ENCODE measurements at places on chromosomes 7 and 10.
A peak's percentile ranks its signal among the peaks of the same experiment; 100 is the strongest.

DNA sequence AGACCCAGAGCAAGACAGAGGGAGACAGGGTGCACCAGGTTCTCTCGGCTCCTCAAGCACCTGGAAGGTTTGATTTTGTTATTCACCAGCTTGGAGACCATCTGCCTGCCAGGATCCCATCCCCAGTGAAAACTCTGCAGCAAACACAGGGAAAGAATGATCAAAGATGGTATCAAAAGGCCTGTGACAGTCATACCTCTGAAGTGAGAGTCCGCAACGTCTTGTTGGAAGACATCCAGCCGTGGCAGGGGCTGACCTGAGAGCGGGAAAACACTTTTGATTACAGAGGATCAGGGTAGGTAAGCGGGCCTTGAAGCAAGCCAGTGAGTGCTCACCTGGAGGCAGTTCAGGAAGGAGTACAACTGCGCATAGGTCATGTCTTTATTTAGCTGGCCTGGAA, 142.3 kb downstream of the ANLN start:
- no peak for DNase-seq

DNA sequence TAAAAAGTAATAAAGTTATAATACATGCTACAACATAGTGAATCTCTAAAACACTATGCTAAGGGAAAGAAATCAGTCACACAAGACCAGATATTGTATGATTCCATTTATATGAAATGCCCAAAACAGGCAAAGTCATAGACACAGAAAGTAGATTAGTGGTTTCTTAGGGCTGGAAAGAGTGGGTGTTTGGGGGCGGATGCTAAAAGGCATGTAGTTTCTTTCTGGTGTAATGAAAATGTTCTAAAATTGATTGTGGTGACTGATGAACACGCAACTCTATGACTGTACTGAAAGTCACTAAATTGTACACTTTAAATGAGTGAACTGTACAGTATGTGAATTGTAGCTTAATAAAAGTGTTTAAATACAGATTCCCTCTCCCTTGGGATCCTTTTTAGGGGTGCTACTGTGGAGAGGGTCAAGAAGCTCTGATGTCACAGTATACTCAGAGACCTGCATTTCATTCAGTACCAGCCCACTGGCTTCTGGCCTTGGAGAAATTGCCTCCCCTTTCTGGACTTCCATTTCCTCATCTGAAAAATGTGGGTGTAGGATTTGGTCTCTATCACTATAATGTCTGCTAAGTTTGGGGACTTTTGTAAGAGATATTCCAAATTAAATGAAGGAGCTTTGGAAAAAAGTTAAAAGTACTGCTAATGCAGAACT, 46.4 kb downstream of the AOAH start:
- peak; percentile 34 for DNase-seq

- DNase-seq: no peak
These were observed 48.7 kb downstream of the ANK3 start for GRCh38 chr10:60340973-60341372.

DNA sequence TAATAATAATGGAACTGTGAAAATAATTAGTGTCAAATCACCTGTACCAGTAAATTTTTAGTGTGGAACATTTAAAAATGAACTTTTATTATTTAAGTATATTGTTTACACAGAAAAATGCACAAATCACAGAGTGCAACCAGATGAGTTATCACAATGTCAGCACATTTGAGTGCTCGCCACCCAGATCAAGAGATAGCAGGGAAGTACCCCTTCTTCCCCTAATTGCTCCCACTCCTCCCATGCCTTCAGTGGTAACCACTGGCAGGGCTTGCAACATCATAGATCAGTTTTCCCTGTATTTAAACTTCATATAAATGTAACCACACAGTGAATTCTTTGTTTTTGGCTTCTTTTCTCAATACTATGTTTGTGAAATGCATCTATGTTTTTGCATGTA, 7.8 kb upstream of the GPR141 start:
- no peak for DNase-seq

DNA sequence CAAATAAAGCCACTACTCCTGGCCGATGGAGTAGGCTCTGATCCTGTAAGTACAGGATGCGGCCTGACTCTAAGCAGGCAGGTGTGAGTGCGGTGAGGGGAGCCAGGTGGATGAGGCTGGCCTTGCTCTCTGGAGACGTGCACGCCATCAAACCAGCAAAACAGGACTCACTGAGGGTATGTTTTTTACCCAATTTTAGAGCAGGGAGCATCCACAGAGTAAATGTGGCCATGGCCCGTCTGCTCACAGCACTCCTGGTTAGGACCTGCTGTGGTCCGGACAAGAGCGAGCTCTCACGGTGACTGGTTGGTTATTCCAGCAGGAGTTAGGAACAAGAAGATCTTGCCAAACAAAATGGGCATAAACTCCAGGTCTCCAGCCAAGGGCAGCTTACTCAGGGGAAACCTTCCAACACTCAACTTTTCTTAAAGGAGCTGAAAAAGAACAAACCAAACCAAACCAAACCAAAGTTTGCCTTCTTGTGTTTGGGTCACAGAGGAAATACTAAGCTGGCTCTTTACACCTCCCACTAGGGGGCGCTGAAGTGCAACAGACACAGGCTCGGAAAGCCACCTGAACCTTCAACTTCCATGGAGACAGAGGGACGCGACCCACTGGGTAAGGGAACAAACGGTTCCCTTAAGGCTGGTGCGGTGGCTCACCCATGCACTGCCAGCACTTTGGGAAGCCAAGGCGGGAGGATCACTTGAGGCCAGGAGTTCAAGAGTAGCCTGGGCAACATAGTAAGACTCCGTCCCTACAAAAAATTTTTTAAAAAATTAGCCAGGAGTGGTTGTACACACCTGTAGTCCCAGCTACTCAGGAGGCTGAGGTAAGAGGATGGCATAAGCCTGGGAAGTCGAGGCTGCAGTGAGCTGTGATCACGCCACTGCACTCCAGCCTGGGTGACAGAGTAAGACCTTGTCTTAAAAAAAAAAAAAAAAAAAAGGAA, 122.4 kb downstream of the CLEC2L start:
- DNase-seq: peak; percentile 67

DNA sequence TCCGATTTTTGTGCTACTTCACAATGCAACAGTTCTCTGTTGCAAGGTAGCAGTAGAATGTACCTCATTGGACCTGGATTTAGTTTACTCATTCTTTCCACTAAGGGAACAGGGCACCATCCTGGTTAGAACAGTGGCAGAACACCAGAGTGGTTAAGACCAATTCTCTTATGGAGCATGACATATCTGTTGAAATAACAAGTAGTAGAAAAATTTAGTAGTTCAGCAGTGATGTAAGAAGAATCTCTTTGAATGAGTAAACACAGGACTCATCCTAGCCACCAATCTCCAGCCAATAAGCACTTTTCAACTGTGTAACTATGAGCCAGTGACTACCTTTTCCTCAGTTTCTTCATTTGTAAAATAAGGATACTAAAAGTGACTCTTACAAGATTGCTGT, 2.4 kb downstream of the ANKRD22 start:
- no peak for DNase-seq

GRCh38 chr7:43876976-43877745, 7.8 kb upstream of the MRPS24 start:
- DNase-seq: no peak

- no peak for DNase-seq
These were observed 301.3 kb downstream of the HGF start for GRCh38 chr7:81468526-81468925.

GRCh38 chr10:132142396-132143161, 44.2 kb upstream of the DPYSL4 start:
- DNase-seq: peak; percentile 22

DNA sequence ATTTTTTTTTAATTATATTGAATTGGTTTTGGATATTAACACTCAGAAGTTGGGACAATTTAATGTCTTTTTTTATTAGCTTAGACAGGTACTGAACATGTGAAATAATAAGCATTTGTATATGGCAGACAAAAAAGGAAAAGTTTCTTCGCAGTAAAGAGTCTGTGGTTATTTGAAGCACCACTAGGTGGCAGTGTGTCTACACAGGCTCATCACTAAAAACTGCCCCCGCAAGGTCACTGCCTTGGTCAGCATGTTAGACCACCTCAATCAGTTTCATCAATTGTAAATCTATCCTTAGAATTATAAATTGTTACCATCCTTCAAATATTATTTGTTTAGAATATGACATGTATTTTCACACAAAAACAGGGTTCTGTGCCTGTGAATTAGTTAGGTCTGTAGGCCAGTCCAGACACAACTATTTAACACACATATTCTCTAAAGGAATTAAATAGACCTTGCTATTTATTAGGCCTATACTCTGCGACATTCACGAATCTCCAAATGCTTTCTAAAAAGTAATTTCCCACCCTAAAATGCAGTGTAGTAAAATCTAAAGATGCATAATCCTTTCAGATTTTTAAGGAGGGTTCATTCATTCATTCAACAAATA, 17.0 kb downstream of the PNLIPRP3 start:
- no peak for DNase-seq

DNA sequence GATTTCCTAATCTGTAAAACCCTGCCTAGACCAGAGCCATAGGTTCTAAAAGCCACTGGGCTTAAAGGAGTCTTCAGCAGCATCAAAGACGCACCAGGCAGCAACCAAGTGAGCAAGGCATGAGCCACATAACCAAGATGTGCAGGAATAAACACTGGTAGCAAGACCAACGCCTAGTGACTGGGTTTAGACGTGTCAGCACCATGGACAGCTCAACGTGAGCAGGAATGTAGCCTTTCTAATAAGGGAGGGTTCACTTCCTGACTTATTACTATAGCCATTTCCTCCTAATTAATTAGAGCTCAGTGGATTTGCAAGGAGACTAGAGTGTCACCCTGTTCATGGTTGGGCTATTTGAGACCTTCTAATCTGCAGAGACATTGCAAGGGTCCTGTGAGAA, 223.7 kb downstream of the LHFPL3 start:
- no peak for DNase-seq

DNA sequence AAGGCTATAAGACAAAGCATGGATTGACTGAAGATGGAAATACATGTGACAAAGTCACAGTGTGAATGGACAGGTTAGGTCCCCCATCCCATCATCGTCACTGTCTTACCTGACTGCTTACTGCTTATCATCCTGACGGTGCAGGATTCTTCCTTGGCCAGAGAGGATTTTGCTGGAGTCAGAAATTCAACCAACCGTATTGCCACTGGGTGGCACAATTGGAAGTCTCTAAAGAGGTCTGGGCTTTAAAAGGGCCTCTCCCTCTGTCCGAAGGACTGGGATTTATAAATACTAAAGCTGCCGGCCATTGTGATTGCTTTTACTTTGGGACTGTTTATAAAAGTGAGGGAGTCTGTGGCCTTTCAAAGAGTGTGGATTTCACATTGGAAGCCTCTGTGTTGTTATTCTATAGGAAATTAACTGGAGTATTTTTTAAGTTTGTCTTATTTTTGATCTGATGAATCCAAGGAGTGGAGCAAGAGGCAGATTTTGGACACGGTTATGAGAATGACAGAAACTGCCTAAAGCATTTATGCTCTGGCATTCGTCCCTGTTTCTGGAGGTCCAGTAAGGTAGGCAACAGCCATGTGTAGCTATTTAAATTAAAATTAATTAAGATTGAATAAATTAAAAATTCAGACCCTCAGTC, 113.3 kb upstream of the CREB5 start:
- no peak for DNase-seq

- DNase-seq: no peak
These were observed 41.5 kb upstream of the SLC39A12 start for GRCh38 chr10:17910125-17910789.

- DNase-seq: no peak
These were observed 228.1 kb downstream of the ACTR3B start for GRCh38 chr7:152987656-152988055.
